ENCODE measurements at places on chromosomes 4 and X. TPM values are rescaled to one million over a fixed set of nuclear protein-coding genes. Genes with fewer than 3 reads are reported as not detected.

Gene CNGA2
- total RNA-seq, result not detected

Gene FAM47A
- total RNA-seq, result not detected

Gene NUDT10
- 5.9 TPM for total RNA-seq

Gene CENPE
- 14.2 TPM for total RNA-seq

Gene HTRA3
- total RNA-seq, result 27.9 TPM
